Activated T-helper 17 cell treated with anti-CD3 and anti-CD28 coated beads, Interleukin-2, amount 50 U/mL, for 72 hours (primary cell): ENCODE measurements at places on chromosomes 4 and X.

DNA sequence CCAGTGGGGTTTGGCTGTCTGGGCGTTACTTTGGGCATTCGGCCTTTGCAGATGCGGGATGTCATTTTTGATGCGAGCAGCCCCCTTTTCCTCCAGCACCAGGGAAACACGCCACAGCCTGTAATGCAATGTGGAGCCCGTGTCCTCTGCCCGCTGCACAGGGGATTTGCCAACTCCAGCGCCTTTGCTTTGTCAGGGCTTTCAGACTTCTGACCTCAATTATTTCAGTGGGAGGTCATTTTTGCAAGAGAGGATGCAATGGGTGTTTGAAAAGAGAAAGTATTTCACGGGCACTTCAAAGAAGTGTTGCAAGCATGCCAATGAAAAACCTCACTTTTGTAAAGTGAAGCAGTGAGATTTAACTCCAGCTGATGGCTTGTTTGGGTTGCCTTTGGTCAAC, 11.5 kb downstream of the CLCN4 start:
- no peaks in the 10 kb centered on the region for H3K36me3 ChIP-seq
- ATAC-seq: no peak
- H3K27ac ChIP-seq: no peak overlapping the region
- no peaks in the 10 kb centered on the region for H3K4me1 ChIP-seq
- H3K27me3 ChIP-seq: peaks cover 17% of the 10 kb centered on the region

DNA sequence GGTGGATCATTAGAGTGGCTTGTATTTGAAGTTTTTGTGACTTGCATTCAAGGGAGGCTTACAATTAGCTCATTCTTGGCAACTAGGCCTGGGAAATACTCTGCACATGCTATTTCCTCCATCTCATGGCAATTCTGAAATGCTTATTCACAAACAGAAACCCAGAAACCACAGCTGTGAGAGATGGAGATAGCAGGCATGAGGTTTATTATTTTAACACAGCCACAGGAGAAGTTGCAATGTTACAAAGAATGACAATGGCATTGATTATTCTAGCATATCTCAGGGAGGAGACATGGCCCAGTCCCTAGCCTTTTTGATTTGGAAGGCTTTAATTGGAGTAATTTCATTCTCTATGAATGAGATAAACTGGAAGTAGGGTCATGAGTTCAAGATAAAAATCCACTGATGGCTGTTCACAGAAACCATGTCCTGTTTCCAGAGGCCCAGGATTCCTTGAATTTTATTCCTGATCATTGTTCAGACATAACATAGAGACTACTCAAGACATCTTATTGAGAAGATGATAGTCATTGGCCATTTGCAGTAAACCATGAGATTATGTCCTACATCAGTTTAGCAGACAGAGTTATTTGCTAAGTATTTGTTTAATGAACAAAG, 123.9 kb downstream of the MID1 start:
- no peak for ATAC-seq
- H3K27ac ChIP-seq: no peak overlapping the region
- no peak overlapping the region for H3K4me3 ChIP-seq
- H3K36me3 ChIP-seq: no peaks in the 10 kb centered on the region
- no peaks in the 10 kb centered on the region for H3K4me1 ChIP-seq

DNA sequence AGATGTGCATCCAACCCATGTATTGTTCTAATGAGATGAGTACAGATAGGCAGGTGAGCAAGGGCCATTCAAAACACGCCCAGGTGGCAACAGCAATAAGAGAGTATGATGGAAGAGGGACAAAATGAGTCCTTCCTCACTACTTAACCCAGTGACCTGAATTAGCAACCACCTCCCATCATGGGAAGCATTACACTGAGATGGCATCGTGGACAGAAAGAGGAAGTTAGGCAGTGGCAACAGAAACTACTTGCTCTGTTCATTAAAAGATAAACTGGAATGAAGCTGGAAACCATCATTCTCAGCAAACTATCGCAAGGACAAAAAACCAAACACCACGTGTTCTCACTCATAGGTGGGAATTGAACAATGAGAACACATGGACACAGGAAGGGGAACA, 17.2 kb downstream of the RXFP1 start:
- peaks cover 16% of the 10 kb centered on the region for H3K27me3 ChIP-seq
- H3K4me3 ChIP-seq: no peak overlapping the region
- no peaks in the 10 kb centered on the region for H3K36me3 ChIP-seq
- no peak overlapping the region for H3K27ac ChIP-seq
- H3K4me1 ChIP-seq: no peaks in the 10 kb centered on the region

GRCh38 chrX:83469551-83469950, 38.5 kb upstream of the POU3F4 start:
- no peaks in the 10 kb centered on the region for H3K36me3 ChIP-seq
- no peaks in the 10 kb centered on the region for H3K4me1 ChIP-seq
- H3K4me3 ChIP-seq: no peak overlapping the region
- H3K27ac ChIP-seq: no peak overlapping the region
- no peak for ATAC-seq

- no peaks in the 10 kb centered on the region for H3K36me3 ChIP-seq
- no peaks in the 10 kb centered on the region for H3K27me3 ChIP-seq
- no peak for ATAC-seq
- H3K4me3 ChIP-seq: no peak overlapping the region
- no peaks in the 10 kb centered on the region for H3K4me1 ChIP-seq
These were observed 308.7 kb upstream of the FAM241A start for GRCh38 chr4:111836601-111837000.
